Nephron progenitor cell (in vitro differentiated cells): ENCODE measurements at places on chromosomes 6 and 20.

DNA sequence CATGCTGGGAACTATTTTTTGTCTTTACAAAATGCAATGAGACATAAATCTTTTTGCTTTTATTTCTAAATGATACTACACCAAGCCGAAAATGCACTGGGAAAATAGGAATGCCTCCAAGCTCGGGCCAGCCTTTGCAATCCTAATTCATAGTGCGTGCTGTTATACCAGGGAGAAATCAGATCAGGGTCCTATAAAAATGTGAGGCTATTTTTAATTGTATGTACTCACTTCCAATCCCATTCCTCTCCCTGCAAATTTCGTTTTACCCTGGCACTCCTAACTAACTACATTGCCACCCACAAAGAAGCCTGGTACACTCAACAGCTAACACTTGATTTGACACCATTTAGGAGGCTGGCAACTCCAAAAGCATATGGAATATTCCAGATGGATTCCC lies 350.6 kb upstream of the ZFP64 start:
- DNase-seq: no peak

DNA sequence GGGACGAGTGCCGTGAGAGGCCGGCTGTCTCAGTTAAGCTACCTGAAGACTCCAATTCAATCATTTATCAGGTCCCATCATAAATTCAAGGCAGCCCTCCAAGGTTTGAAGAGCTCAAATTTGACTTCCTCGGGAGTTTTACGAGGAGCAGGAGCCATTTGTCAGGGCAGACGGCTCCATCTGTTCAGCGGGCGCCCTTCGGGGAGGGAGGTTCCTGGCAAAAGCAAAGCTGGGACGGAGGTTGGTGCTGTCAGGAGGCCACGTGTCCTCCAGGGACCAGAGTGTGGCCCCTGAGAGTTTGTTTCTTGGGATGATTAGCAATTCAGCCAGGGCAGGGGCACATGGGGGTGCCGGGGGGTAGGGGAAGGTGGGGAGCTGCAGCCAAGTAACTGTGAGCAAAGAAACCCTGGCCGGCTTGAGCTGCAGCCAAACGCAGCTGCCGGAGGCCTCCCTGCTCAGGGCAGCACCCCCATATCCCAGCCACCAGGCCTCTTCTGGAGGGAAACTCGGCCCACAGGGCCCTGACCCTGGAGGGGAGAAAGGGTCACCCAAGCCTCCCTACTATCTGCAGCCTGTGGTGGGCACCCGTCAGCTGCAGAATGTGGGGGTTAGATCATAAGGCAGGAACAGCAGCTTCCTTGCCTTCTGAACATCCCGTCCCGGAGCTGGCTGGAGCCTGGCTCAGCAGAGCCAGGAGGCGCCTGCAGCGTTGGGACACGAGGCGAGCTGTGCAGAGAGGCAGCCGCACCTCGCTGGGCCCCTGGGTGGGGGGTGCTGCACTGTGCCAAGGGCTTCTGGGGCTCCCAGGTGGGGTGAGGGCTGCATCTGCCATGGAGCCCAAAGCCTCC lies 63.6 kb upstream of the GATA5 start:
- DNase-seq: no peak

DNA sequence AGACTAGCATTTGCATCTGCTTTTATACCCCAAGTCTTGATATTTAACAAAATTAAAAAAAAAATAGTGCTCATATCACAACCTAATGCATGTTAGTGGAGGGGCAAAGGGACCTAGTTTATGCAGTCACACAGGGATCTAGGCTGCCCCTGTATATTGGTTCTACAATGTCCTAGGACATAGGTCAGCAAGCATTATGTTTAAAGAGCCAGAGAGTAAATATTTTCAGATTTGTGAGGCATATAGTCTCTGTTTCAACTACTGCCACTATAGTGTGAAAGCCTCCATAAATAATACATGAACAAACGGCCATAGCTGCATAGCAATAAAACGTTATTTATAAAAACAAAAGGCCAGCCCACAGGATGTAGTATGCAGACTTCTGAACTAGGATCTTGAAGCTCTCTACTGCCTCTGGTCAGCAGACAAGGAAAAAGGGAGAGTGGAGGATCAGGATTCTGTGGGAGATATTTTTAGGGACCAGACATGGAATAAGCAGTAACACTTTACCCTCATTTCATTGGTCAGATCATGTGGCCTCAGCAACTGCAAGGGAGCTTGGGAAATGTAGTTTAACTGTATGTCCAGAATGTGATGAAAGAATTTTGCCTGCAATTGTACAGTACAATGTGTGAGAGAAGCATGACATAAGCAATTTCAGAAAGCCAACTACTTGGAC lies 414.2 kb upstream of the SPTLC3 start:
- no peak for DNase-seq

GRCh38 chr6:127279815-127280214 lies 13.2 kb downstream of the RNF146 start:
- DNase-seq: no peak

DNA sequence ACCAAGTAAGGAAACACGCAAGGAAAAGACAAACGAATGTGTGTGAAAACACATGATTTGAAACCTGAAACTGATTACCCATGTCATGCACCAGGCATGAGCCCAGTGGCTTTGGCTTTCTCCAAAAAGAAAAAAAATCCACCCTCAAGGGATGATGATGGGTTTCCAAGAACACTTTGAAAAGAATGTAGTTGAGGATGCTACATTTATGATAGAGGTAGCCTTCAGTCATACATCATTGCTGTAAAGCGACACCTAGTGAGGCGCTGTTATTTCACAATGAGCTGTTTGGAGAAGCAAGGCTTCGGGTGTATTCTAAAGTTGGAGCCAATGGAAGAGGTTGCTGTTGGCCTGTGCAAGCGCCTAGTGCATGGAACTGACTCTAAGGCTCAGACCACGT lies 124.9 kb downstream of the SCML4 start:
- no peak for DNase-seq

DNA sequence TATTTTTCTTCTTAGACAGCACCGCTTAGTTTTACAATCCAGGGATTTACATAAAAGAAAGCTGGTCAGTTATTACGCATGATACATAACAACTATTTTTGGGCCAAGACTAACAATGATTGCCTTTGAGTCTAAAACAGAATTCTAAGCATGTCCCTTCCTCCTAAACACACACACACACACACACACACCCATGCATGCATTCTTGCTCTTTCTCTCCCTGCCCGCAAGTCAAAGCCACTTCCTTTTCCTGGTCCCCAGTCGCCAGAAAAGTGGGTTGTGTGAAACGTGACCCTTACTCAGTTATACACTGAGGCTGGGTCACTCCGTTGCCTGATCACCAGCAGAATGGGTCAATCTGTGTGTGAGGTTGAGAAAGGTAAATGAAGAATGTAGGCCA lies 31.4 kb downstream of the FYN start:
- DNase-seq: no peak

DNA sequence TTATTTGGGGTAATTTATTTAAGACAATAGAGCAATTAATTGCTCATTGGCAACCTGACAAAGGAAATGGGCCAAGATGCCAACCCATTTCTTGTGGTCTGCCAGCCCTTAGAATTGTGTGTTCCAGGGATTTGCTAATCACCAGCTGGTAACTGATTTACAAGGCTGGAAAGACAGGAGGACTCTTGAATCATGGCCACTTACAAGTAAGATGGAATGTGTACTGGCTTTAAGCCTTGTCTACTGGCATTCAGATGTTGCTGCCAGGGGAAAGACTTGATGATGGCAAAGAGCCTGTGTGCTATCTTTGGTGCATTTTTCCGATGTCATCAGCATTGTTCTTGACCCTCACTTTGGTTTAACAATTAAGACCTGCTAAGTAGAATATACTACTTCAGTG lies 91.0 kb downstream of the BCKDHB start:
- DNase-seq: no peak

DNA sequence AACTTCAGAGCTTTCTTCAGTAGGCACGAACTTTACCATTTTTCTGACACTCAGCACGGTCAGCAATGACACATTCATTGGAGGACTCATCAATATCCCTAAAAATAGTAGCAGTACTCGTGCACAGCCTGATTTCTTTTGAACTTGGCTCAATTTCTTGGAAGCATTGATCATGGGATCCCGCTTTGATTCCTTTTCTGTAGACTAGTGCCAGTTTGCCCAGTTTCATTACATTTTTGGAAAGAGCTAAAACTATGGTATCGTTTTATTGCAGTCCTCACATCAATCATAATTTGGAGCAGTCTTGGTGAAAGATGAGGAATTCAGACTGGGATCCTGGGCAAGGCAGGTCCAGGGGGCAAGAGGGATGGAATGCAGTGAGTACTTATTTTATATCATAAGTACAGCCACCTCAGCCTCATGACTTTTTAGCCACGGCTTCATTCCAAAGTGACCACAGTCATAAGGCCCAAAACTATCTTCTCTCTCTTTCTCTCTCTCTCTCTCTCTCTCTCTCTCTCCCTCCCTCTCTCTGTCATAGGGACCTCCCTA lies 170.9 kb upstream of the AKAP12 start:
- no peak for DNase-seq
